Right renal pelvis (tissue), 4 donors: ENCODE measurements at places on chromosomes 12 and 14.

DNA sequence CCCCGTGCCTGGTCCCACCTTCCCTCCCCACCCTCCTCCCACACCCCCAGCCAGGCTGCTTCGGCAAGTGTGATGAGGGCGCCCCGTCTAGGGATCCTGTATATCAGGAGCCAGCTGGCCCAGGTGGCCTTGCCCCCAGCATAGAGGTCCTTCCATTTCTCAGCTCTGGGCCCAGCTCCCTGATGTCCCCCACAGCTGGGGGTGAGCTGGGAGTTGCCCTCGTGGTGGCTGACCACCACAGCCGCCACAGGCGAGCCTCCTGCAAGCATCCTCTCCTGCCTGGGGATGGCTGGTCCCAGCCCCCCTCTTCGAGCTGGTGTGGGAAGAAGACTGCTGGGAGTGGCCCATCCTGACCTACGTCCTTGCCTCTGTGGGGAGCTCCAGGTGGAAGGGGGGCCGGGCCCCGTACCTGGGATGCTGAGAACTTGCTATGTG, 7.4 kb downstream of the ASPG start:
- DNase-seq, result no peak

DNA sequence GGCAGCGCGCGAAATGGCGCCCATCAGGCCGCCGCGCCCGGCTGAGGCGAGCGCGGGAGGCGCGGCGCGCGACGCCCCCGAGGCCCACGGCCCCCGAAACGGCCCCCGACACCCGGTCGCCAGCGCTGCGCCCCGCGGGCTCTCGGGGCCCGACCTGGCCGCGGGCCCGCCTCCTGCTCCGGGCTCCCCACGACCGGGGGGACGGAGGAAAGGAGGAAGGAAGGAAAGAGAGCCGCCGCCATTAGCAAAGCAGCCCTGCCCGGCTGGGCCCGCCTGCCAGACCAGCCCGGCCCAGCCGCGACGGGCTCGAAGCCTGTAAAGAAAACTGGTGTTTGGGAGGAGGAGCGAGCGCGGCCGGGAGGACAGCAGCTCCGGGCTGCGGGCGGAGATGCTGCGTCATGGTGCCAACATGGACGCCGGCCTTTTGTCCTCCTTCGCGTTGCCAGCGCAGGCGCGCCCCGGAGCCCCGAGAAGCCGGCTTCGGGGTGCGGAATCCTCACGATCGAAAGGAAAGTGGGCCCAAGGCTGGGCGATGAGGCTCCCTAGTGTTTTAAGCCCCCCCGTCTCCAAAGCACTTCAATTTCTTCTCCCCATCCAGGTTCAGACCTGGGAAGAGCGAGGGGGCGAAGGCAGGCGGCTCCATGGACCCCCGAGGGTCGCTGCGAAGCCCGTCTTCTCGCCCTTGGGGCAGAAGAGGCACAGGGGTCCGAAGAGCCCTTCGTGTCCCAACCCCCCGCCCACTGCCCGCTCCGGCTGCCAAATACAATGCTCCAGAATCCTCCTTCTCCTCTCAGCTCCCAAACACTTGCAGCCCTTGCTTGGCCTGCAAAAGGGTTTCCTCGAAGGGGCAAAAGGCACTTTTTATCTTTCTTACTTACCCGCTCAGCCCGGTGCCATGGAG, 2.9 kb upstream of the SETD1B start:
- DNase-seq, result no peak

DNA sequence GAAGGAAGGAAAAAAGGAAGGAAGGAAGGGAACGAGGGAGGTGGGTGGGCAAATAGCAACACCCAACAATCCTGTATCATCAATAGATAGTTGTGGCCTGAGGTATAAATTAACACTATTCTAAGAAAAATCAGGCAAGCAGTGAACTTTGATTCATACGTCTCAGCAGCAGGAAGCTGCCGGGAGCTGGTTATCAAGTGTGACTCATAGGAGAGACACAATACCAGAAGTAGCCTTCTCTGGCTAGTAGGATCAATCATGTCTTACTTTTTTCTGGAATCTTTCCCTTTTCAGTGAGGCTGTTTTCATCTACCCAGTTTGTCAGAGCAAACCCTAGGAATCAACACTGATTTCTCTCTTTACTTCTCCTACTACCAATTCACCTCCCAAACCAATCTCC, 780.5 kb downstream of the NRXN3 start:
- DNase-seq, result no peak

DNA sequence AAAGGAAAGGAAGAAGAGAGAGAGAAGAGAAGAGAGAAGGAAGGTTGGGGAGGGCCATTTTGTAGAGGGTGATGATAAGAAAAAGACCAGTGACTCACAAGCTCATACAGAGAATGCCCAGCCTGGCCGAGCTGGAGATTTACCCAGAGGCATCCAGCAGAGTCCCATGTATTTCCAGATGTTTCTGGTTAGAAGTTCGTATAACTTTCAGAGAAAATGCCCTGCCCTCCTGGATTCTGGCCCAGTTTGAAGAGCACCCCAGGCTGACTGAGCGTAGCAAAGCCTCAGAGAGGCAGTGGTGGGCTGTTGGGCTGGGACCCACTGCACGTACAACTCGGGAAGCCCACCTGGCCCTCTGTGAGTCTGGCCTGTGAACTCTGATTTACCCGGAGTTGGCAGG, 221.8 kb downstream of the SLC41A2 start:
- DNase-seq, result no peak

- no peak for DNase-seq
Measured at GRCh38 chr12:83244001-83244400, 557.3 kb downstream of the TMTC2 start.

- no peak for DNase-seq
Measured at GRCh38 chr12:124041907-124042306, 68.9 kb downstream of the ZNF664 start.

DNA sequence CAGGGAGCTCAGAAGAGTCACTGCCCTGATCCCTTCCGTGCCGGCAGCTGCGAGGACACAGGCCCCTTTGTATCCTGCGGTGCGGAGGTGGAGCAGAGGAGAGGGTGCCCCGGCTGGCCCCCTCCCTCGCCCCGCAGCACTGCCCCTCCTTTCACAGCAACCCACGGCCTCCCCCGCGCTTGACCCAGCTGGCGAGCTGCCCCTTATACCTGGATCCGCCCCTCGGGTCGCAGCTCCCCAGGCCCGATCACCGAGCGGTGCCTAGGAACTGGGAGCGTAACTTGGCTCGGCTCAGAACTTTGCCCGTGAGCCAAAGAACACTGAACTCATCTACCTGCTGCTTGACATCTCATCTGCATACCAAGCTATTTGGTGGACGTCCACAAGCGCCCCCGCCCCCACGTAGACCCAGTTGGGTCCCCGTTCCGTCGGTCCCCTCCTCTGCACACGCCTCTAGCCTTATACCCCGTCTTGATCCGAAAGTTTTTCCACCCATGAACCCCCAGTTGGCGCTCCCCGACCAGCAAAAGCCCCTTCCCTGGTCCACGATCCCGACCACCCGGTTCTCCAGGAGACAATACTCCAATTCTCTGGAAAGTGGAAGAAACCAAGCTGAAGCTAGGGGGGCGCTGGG, 697 bp upstream of the DNAJC14 start:
- no peak for DNase-seq
